PC-9 (cell line): ENCODE measurements at places on chromosomes 3 and 15. TPM values are rescaled to one million over a fixed set of nuclear protein-coding genes. Genes with fewer than 3 reads are reported as not detected.

DNA sequence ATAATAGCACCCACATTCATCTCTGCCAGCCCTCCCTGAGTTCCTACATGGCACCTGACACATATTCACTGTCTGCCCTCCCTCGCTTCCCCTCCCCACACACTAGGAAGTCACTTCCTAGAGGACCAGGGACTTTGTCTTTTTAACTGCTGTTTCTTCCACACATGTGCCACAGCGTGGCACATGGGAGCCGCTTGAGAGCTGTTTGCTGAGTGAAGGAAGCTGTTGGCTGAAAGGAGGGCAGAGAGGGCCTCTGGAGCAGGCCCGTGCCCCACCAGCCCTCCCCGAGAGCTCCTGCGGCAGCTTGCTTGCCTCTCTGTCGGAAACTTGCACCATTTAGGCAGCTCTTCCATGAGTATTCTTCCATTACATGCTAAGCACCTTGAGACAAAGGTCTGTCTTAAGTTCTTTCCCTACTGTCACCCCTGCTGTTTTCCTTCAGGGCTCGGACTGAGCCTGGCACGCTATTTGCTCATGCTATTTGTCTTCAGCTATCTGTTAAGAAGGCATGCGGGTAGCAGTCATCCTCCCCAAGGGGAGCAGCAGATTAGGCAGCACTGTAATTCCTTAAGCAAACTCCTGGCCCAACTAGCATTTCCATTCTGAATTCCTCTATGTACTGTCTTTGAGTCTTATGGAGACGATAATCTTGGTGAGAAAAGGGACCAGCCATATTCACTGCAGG is 72.2 kb downstream of the CACNA1D start:
- DNase-seq = no peak
- H3K4me1 ChIP-seq = no peaks in the 10 kb centered on the region
- no peak overlapping the region for H3K27ac ChIP-seq
- H3K36me3 ChIP-seq = no peaks in the 10 kb centered on the region

GRCh38 chr3:119497820-119498185 is 544 bp upstream of the TIMMDC1 start:
- H3K27me3 ChIP-seq = no peaks in the 10 kb centered on the region
- H3K36me3 ChIP-seq = 0 out of 2 replicates have a peak, but pooled peaks cover 4% of the 10 kb centered on the region
- peaks cover 24% of the 10 kb centered on the region; the same call in 1 of the 2 replicates for H3K4me1 ChIP-seq
- H3K27ac ChIP-seq = peak overlapping the region; percentile 85
- DNase-seq = no peak
- peak overlapping the region; percentile 98 for H3K4me3 ChIP-seq

- H3K36me3 ChIP-seq = no peaks in the 10 kb centered on the region
- no peak overlapping the region for H3K27ac ChIP-seq
- no peaks in the 10 kb centered on the region for H3K27me3 ChIP-seq
- H3K4me3 ChIP-seq = no peak overlapping the region
- 0 out of 2 replicates have a peak, but pooled peaks cover 8% of the 10 kb centered on the region for H3K4me1 ChIP-seq
- DNase-seq = no peak
These were observed 42.1 kb downstream of the PRTG start for GRCh38 chr15:55700876-55701275.

- no peak for DNase-seq
- no peak overlapping the region for H3K27ac ChIP-seq
- peaks cover 72% of the 10 kb centered on the region for H3K27me3 ChIP-seq
- no peaks in the 10 kb centered on the region for H3K36me3 ChIP-seq
These were observed 3.3 kb downstream of the RGMA start for GRCh38 chr15:93085692-93086091.

GRCh38 chr15:66404532-66404931 is 17.8 kb downstream of the MAP2K1 start:
- H3K27ac ChIP-seq = no peak overlapping the region
- H3K36me3 ChIP-seq = no peaks in the 10 kb centered on the region
- no peak for DNase-seq
- H3K4me1 ChIP-seq = no peaks in the 10 kb centered on the region
- H3K4me3 ChIP-seq = no peak overlapping the region
- no peaks in the 10 kb centered on the region for H3K27me3 ChIP-seq

DNA sequence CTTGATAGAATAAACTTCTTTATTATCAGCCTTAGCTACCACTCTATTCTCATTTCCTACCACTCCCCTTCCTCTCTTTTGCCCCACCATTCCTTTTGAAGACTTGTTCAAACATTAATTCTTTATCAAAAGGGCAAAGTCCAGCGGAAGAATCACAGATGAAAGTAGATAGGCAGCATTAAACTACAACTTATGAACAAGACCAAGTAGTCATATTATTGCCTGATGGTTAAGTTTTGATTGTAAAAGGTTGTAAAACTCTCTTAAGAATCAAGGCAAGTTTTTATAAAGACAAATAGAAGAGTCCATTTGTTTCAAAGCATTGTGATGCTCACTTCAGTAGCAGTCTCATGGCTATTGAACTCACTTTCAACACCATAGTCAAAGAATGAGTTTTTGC is 22.4 kb upstream of the TGFBR2 start:
- no peak overlapping the region for H3K27ac ChIP-seq
- H3K4me3 ChIP-seq = no peak overlapping the region
- no peaks in the 10 kb centered on the region for H3K4me1 ChIP-seq
- no peaks in the 10 kb centered on the region for H3K36me3 ChIP-seq
- no peak for DNase-seq
- H3K27me3 ChIP-seq = no peaks in the 10 kb centered on the region

DNA sequence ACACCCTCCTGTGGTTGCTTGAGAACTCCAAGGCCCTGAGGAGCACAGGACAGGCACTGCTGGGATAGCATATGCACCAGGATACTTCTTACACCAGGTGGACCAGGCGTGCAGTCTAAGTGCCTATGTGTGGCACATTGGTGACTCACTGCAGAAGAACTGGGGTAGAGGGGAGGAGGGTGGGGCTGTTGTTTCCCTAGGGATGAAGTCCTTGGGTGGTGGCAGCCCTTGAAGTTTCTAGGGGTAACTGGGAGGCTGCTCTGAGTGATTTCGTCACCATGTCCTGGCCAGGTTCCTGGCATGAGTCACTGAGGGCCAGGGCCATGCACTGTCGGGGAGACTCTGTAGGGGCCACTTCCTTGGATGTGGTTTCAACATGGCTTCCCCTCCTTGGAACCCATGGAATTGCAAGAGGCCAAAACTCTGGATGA is 15.9 kb downstream of the MYZAP start:
- peak overlapping the region; percentile 90 for H3K27ac ChIP-seq
- DNase-seq = peak; percentile 95
- no peaks in the 10 kb centered on the region for H3K27me3 ChIP-seq
- H3K4me1 ChIP-seq = peaks cover 40% of the 10 kb centered on the region
- no peak overlapping the region for H3K4me3 ChIP-seq
- no peaks in the 10 kb centered on the region for H3K36me3 ChIP-seq

GRCh38 chr15:29435811-29436210 is 166.2 kb upstream of the NSMCE3 start:
- no peak overlapping the region for H3K4me3 ChIP-seq
- H3K27ac ChIP-seq = no peak overlapping the region
- DNase-seq = no peak
- H3K36me3 ChIP-seq = no peaks in the 10 kb centered on the region

GRCh38 chr3:16406579-16406978 is 106.9 kb downstream of the RFTN1 start:
- no peak overlapping the region for H3K4me3 ChIP-seq
- no peak overlapping the region for H3K27ac ChIP-seq
- no peaks in the 10 kb centered on the region for H3K4me1 ChIP-seq
- no peak for DNase-seq

DNA sequence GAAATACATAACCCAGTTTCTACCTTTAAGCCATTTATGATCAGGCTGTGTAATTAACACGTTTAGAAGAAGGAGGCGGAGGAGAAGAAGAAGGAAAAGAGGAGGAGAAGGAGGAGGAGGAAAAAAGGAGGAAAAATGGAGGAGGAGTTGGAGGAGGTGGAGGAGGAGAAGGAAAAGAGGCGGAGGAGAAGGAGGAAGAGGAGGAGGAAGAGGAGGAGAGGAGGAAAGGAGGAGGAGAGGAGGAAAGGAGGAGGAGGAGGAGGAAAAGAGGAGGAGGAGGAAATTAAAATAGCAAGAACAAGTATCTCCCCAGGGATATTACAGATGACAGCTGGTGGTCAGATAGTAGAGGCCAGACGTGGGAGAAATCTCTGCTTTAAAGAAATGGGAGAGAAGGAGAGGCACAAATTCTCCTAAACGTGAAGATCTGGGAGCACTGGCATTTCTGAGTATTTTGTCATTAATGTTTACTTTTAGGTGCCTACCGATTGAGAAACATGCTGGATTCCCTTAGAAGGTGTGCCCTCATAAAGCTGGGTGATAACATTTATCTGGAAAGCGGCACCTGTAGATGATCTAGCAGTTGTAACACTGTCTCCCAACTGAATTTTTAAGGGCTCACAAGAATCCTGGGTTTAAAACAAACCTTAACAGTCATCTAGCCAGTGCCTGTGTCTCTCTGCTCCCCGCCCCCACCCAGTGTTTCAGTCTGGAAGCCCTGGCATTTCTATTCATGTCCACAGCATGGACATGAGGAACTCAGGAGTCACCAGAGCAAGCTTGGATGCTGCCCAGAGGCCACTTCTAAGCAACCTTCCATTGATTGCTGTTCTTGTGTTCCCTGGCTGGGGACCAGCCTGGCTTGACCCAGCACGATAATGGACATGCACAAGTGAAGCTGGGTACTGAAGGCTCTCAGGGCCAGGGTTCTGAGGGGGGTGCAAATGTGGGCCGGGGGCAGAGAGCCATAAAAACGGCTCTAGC is 75.2 kb downstream of the CHRNA7 start:
- H3K4me3 ChIP-seq = no peak overlapping the region
- no peaks in the 10 kb centered on the region for H3K4me1 ChIP-seq
- DNase-seq = no peak
- H3K27ac ChIP-seq = no peak overlapping the region
- H3K27me3 ChIP-seq = peaks cover 13% of the 10 kb centered on the region; the same call in 1 of the 2 replicates

Gene CAMK2N2
- total RNA-seq = 2.2 and 2.6 TPM in 2 replicates

Gene SLC22A14
- total RNA-seq = not detected in 2 replicates

DNA sequence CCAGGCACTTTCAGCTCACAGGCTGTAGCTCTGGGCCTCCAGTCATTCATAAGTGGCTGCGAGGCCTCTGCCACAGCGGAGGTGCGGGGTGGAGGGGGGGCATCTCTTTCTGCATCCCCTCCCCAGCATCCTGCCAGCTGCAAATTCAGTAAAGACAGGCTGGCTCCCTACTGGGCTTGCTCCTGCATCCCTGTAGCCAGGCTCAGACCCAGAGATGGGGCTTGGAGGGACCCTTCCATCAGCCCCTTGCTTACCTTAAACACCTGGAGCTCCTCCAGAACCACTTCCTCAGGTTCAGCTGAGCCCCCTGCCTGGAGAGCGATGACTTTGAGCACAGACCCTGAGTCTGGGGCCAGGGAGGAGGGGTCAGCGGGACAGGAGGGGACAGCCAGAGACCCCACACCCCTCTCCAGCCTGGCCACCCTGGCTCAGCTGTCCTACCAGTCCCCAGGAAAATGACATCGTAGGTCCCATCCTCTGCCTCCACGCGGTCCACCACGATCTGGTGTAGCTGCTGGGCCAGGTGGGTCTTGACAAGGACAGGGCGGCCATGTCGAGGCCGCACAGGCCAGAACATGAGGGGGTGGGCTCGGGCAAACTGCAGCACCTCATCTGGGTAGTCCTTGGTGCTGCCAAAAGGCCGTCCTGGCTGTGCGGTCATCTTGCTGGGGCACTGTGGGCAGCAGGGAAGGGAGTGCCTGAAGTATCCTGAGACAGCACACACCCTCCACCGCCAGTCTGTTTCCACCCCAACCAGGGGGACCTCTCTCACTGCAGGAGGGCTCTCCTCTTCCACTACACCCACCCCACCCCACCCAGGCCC is 5.3 kb downstream of the SEMA3G start:
- H3K27ac ChIP-seq = no peak overlapping the region
- H3K4me1 ChIP-seq = no peaks in the 10 kb centered on the region
- H3K4me3 ChIP-seq = no peak overlapping the region
- H3K27me3 ChIP-seq = no peaks in the 10 kb centered on the region

DNA sequence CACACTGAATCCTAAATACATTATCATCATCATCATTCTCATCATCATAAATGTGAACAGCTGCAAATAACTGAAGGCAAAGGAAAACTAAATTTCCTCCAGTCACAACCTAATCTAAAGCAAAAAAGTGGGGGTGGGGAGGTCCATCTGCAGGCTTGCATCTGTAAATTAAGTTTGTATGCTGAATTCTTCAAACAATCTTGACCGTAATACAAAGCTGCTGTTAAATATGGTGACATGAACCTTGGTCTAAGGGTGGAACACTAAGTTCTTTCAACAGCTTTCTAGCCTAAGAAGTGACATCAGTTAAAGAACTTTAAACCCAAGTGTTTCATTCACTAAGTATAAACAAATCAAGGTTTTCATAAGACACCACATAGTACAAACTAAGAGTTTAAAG is 4.3 kb downstream of the LRRFIP2 start:
- H3K4me3 ChIP-seq = no peak overlapping the region
- no peaks in the 10 kb centered on the region for H3K27me3 ChIP-seq
- H3K4me1 ChIP-seq = peaks cover 15% of the 10 kb centered on the region
- no peak for DNase-seq
- H3K36me3 ChIP-seq = peaks cover 3% of the 10 kb centered on the region; the same call in 1 of the 2 replicates
- no peak overlapping the region for H3K27ac ChIP-seq

- 0 out of 2 replicates have a peak, but pooled peaks cover 5% of the 10 kb centered on the region for H3K4me1 ChIP-seq
- H3K27me3 ChIP-seq = no peaks in the 10 kb centered on the region
- no peak for DNase-seq
- no peak overlapping the region for H3K4me3 ChIP-seq
These were observed 125.4 kb downstream of the FAM43A start for GRCh38 chr3:194811118-194811517.

GRCh38 chr3:14899993-14900618 is 47.3 kb upstream of the NR2C2 start:
- H3K4me1 ChIP-seq = no peaks in the 10 kb centered on the region
- no peak overlapping the region for H3K4me3 ChIP-seq
- DNase-seq = no peak
- peaks cover 13% of the 10 kb centered on the region; the same call in 1 of the 2 replicates for H3K27me3 ChIP-seq
- no peak overlapping the region for H3K27ac ChIP-seq
